Kidney tubule cell (primary cell): ENCODE measurements at places on chromosomes 6 and 20.
A peak's percentile ranks its signal among the peaks of the same experiment; 100 is the strongest.

DNA sequence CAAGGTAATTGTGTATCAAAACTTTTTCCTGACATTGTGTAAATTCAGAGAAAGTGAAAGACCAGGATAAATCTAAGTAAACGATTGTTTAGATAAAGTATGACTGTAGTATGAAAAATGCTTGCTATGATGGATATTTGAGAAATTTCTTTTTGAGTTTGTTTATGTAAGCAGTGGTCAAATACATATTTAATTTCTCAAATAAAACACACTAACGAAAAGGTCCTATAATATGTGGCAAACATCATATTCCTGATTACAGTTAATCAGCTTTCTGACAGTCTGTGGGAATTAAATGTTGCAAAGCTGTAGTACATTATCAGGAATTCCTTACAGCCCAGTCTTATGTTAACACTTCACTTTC lies 636.9 kb downstream of the MMUT start:
- no peak for DNase-seq

DNA sequence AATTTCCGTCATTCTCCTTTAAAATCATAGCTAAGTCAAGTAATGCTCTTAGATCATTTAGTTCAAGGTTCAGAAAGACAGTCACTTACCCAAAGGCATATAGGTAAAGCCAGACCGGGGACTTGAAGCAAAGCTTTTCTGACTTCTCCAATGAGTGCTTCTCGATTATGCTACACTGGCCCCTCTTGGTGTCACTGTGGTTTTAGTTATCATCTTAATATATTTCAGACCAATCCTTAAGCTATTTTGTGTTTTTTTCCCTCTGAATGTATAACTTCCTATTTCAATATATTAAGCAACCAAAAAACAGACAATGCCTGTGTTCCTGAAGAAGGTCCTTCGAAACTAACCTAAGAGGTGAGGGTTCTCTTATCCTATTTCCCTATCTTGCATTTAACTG lies 3.9 kb downstream of the PRDM1 start:
- DNase-seq: no peak

GRCh38 chr20:20406306-20406705 lies 38.4 kb downstream of the INSM1 start:
- no peak for DNase-seq

GRCh38 chr6:65761890-65762289 lies 54.9 kb upstream of the EYS start:
- DNase-seq: no peak

- DNase-seq: no peak
These were observed 97.7 kb upstream of the BCLAF1 start for GRCh38 chr6:136387316-136387715.

- DNase-seq: peak; percentile 97
These were observed 229.9 kb downstream of the ADGRG6 start for GRCh38 chr6:142531727-142532126.

DNA sequence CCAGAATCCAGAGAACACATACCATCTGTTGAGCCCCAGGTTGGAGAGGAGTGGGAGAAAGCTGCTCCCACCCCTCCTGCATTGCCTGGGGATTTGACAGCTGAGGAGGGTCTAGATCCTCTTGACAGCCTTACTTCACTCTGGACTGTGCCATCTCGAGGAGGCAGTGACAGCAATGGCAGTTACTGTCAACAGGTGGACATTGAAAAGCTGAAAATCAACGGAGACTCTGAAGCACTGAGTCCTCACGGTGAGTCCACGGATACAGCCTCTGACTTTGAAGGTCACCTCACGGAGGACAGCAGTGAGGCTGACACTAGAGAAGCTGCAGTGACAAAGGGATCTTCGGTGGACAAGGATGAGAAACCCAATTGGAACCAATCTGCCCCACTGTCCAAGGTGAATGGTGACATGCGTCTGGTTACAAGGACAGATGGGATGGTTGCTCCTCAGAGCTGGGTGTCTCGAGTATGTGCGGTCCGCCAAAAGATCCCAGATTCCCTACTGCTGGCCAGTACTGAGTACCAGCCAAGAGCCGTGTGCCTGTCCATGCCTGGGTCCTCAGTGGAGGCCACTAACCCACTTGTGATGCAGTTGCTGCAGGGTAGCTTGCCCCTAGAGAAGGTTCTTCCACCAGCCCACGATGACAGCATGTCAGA lies 77.4 kb downstream of the ASXL1 start:
- no peak for DNase-seq

- DNase-seq: no peak
These were observed 2.6 kb downstream of the PPP1R14C start for GRCh38 chr6:150145427-150145826.

DNA sequence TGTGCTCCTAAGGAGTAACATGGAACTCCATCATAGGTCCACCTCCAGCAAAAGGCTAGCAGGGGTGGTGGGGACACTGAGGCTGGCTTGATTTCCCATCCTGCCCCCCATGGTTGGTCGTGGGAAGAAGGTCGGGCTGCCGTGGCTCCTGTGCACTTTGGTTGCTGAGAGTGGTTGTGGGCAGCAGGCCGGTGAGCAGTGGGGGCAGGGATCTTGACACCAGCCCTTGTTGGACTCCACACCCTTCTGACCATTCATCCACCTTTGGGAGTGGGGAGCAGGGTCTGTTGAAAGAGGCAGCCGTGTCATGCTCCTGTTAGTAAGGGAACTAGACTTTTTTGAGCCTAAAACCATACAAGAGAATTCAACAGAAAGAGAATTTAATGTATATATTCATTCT lies 175.2 kb downstream of the ARID1B start:
- DNase-seq: no peak

DNA sequence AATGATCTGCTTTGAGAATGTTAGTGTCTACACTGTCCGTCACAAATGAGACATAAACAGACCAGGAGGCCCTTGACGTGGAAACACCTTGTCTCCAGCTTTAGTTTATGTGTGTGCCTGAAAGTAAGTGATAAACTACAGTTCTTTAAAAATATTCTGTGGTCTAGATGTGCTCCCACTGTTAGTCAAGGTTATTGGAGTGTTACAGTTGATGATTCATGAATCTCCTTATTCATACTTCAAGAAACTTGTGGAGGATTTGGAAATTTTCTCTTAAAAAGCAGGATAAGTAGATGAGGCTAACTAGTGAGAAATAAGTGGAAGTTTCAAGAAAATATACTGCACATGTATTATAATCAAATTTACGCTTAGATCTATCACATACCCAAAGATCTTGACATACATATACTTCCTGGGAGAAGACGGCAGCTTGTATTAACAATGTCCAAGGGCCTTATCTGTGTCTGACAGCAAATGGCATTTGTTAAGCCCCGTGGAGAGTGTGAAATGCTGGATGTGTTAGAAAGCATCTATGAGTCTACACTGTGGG lies 90.5 kb upstream of the MBOAT1 start:
- peak; percentile 61 for DNase-seq

GRCh38 chr6:35086282-35086632 lies 54.9 kb downstream of the TCP11 start:
- no peak for DNase-seq

DNA sequence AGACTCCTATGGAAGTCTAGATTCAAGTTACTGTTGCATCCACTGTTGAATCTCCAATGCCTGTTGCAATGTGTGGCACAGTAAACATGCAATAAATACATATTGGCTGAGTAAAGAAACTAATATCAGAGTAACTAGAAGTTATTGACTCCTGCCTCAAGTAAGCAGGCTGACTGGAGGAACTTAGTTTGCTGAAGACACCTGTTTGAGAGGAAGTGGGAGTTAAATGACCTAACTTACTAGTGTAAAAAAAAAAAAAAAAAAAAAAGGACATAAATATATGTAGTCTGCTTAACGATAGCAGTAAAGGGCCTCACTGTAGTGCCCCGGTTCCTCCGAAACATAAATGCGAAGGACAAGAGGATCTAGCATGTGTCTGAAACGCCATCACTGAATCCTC lies 249.8 kb upstream of the PRDM1 start:
- no peak for DNase-seq

GRCh38 chr6:45961125-45961524 lies 54.5 kb downstream of the CLIC5 start:
- DNase-seq: no peak

- DNase-seq: no peak
These were observed 43.7 kb downstream of the TMEM200A start for GRCh38 chr6:130409418-130410100.

DNA sequence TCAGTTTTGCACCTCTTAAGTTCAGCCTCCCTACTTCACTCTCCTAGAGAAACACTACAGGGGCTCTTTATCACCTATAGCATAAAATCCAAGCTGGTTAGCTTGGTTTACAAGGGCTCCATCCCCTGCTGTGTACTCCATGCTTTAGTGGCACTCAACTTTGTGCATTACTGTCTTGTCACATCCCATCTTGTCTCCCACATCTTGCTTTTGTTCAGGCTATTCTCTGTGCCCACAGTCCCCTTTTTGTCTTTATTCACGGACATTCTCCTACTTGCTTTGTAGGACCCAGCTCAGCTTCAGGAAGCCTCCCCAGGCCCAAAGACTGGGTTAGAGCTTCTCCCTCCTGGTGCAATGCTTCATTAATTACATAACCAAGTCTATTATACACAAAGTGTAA lies 107.9 kb upstream of the SPACA1 start:
- no peak for DNase-seq

GRCh38 chr20:37302981-37303380 lies 13.5 kb downstream of the MANBAL start:
- DNase-seq: no peak
